AG04450 (cell line): ENCODE measurements at places on chromosomes 5 and 9.

GRCh38 chr9:27078685-27079084 lies 30.3 kb upstream of the TEK start:
- no peak for DNase-seq

- no peak for DNase-seq
Observed at GRCh38 chr9:2155966-2156365, 140.8 kb downstream of the SMARCA2 start.

- DNase-seq = peak; percentile 30
Observed at GRCh38 chr5:87243161-87243844, 24.4 kb upstream of the RASA1 start.

DNA sequence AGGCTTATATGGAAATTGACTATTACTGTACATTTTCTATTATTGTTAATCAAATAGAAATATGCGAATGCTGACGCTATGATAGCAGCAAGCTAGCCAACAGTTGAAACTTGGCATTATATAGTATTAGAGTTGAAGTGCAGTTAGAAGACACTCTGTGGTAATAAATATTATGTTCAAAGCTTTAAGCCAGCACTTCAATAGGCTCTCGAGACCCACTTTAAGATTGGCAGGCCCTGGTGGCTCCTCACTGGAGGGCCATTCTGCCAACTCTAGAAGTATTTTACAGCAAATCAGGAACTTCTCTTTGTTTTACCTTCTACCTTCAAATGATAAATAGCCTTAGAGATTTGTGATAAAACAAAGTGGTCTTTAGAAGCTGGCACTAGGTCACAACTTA lies 2029.0 kb upstream of the WWC1 start:
- no peak for DNase-seq

DNA sequence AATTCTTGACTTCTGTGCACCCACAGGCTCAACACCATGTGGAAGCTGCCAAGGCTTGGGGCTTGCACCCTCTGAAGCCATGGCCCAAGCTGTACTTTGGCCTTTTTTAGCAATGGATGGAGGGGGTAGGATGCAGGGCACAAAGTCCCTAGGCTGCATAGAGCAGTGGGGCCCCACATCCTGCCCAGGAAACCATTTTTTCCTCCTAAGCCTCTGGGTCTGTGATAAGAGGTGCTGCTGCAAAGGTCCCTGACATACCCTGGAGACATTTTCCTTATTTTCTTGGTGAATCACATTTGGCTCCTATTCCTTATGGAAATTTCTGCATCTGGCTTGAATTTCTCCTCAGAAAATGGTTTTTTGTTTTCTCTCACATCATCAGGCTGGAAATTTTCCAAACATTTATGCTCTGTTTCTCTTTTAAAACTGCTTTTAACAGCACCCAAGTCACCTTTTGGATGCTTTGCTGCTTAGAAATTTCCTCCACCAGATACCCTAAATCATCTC lies 482.7 kb upstream of the TLE4 start:
- DNase-seq = no peak

GRCh38 chr5:52948418-52949076 lies 40.6 kb upstream of the ITGA2 start:
- DNase-seq = peak; percentile 69

DNA sequence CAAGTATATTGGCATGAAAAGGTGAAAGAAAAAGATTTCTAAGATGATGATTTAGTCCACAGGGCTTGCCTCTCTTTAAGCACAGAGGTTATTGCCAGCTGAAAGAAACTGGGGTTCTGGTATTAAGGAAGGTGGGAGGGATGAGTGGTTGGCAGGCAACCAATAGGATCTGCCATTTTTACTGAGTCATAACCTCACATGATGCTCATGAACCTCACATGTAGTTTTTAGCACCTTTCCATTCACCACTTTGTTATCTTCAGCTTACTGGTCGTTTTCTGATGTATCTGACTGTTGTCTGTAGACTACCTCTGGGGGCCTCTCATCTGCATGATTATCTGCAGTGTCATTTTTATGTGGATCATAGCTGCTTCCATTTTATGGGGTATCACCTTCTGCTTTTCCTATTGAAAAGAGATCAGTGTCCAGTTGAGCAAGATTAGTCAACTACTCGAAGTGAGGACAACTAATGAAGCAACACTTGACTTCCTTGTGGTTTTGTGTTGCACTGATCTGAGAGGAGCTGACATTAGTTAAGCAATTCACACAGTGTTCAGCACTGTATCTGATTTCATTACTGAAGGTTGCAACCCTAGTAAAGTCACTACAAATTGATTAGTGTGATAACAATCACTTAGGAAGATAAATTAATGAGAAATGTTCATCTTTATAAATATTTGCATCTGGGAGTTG lies 186.3 kb downstream of the SGCD start:
- DNase-seq = no peak

- no peak for DNase-seq
Observed at GRCh38 chr9:111399772-111400563, 69.9 kb upstream of the OR2K2 start.

DNA sequence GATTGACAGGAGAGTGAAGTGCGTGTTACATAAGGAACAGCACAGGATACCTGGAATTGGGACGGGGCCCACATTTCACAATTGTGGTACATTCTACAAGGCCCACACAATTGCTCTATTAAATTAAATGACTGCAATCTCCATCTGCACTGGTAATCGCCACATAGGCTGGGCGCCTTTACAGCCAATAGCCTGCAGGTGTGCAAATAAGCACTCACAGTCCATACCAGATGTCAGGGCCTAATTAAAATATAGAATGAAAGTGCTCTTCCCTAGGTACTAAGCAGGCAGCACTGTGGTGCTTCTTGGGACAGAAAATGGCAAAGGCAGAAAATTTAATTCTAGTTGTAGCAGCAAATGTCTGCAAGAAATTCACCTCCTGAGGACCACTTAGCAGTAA lies 82.7 kb downstream of the ATP10B start:
- no peak for DNase-seq
